Panc1 (cell line): ENCODE measurements at places on chromosomes 2 and 18. TPM values are rescaled to one million over a fixed set of nuclear protein-coding genes. Genes with fewer than 3 reads are reported as not detected.

- no peak for DNase-seq
Measured at GRCh38 chr2:96775160-96775559, 14.5 kb downstream of the CNNM4 start.

DNA sequence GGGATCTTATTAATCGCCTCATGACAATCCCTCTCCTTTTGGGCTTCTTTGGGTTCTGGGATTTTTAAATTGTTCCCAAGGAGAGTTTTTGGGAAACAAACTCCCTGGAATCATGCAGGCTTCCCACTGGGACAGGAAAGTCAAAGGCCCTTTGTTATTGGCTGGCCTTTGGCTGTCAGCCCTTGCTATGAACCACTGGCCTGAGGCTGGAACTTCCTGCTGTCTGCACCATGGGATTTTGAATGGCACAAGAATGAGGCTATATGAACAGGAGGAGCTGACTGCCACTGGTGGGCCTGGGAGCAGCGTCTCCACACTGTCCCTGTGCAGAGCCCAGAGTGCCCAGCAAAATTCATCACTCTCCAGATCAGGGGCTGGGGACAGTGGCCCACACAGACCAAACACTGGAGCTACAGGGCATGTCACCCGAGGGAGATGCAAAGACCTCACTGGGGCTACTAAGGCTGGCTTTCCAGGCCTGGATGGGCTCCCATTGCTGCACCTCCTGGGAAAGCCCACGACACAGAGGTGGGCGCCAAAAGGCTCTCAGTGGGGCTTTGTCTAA, 35.7 kb downstream of the STEAP3 start:
- no peak for DNase-seq

DNA sequence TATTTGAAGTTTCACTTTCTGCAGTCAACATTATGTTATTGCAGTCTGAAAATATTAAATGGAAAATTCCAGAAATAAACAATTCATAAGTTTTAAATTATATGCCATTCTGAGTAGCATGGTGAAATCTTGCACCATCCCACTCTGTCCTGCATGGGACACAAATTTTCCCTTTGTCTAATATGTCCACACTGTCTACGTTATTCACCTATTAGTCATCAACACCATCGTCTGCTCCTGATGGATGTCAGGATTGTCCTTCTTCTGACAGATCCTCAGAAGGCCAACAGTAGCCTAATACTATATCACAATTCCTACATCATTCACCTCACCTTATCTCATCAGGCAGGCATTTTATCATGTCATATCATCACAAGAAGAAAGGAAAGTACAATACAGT, 163.1 kb downstream of the TXNL1 start:
- DNase-seq: no peak

Gene EMX1
- total RNA-seq: 0.36 TPM

Gene ALPI
- not detected for total RNA-seq

Gene ALK
- total RNA-seq: not detected

GRCh38 chr2:49069829-49070228, 84.5 kb downstream of the FSHR start:
- no peak for DNase-seq

Gene EIF4E2
- total RNA-seq: 84.0 TPM

DNA sequence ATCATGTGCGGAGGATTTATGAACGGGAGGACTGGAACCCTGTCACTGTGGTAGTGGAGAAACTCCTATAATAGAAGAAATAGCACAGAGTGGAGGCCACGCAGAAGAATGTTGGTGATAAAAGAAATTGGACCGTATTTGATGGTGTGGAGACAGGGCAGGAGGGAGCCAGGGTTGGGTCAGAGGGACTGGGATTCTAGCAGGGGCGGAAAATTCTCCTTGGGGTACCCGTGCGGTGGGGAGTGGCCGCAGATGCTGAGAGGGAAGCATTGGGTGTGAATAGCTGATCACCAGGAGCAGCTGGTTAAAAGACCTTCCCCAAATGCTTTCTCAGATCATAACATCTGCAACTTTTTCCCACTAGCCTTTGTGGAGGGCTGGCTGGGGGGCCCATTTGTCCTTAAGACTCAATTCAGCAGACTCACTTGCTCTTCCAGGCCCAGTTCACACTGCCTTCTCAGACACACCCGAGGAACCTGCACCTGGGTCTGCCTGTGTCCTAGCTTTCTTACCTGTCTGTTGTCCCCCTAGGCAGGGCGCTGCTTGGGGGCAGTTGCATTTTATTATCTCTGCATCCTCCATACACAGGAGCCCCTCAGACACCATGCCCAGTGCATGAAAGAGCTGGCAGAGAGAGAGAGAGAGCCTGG, 7.1 kb downstream of the SH3BP4 start:
- no peak for DNase-seq

- no peak for DNase-seq
Measured at GRCh38 chr2:238427435-238428162, 872 bp downstream of the ASB1 start.

DNA sequence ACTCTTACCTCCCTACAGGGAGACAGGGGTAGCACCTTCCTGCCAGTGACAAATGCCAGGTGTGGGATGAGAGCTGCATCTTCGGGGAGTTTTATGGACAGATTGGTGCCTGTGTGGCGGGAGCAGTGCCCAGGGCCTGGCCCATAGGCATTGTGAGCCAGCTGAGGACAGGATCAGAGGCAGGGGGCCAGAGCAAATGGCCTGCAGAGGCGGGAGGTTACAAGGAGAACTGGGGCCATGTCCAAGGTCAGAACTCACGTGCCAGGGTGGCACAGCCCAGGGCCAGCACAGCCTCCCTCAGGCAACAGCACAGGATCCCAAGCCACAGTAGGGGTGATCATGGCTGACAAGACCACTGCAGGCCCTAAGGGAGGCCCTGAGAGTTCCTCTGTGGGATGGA, 40.2 kb upstream of the MCFD2 start:
- DNase-seq: no peak

Gene UCN
- total RNA-seq: 4.4 TPM

DNA sequence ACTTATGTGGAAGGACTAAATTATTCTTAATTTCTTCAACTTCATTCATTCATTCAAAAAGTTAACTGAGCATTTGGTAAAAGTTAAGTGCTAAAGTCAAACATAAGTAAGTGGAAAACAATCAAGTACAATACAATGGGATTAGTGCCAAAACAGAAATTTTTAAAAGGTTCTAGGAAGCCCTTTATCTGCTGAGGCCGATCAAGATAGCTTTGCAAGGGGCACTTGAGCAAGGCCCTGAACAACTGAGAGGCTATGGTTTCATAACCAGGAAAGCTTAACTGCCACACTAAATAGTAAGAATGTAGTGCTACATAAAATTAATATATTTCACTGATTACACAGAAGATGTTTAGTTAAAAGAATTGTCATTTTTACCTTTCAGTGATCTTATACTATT, 76.5 kb downstream of the NOL10 start:
- no peak for DNase-seq

Gene GPR148
- total RNA-seq: not detected

Gene REEP1
- total RNA-seq: 0.23 TPM

GRCh38 chr2:95301876-95302641, 4.9 kb downstream of the KCNIP3 start:
- DNase-seq: no peak

- DNase-seq: no peak
Measured at GRCh38 chr18:48805826-48806535, 144.8 kb downstream of the SMAD7 start.

DNA sequence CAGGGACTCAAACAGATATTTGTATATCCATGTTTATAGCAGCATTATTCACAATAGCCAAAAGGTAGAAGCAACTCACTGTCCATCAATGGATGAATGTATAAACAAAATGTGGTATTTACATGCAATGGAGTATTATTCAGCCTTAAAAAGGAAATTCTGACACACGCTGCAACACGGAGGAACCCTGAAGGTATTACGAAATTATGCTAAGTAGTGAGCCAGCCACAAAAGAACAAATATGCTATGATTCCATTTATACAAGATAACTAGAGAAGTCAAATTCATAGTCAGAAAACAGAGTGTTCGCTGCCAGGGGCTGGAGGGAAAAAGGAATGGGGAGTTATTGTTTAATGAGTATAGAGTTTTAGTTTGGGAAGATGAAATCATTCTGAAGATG, 61.0 kb upstream of the CDKL4 start:
- no peak for DNase-seq

Gene KCNG2
- not detected for total RNA-seq

Gene CPLX4
- total RNA-seq: not detected
